ENCODE measurements at places on chromosomes 5 and 9.

- no peak for DNase-seq
Observed at GRCh38 chr9:87276327-87276841, 221.3 kb upstream of the DAPK1 start.

DNA sequence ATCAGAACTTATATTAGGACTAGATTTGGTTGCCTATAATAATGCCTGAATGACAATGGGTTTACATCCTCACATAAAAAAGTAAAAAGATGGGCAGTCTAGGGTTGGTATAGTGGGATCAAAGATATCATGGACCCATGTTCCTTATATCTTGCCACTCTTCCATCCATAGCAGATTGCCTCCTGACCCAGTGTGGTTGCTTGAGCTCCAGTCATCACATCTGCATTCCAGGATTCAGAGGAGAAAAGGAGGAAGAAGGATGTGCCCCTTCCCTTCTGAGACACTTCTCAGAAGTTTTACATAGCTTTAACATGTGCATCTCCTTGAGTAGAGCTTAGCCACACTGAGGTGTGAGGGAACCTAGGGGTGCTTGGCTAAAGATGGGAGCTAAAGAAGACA lies 22.9 kb downstream of the RALGPS1 start:
- no peak for DNase-seq

GRCh38 chr9:85142968-85143367 lies 473.4 kb downstream of the NTRK2 start:
- DNase-seq = no peak

DNA sequence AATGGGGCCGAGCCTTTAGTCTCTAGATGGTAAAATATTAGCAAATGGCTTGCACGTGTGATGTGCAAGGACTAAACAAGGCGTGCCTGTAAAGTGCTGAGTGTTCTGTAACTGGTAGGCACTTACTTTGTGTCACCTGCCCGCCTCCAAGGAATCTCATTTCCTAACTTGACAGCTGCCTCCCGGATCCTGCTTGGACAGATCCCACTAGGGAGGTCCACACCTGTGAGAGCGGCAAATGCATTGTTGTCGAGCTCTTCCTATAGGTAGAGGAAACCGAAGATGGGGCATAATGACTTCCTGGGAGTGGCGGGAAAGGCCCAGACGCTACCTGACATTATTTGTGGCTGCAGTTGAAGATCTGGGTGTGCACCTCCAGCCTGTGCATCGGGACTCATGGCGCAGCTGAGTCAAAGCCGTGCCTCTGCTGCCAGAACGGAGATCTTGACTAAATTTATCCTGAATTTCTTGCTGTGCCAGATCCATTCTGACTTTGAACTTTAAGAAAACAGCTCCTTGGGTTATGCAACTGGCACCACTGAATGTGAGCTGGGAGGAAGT lies 79.8 kb downstream of the TENT4A start:
- DNase-seq = no peak

- DNase-seq = no peak
Observed at GRCh38 chr5:149581192-149581861, at the start of gene ARHGEF37. Gene ARHGEF37 (plus strand): TSS chr5:149581498. CDS start chr5:149597770, 16,272 bp downstream.

- DNase-seq = no peak
Observed at GRCh38 chr9:81537964-81538363, 151.4 kb downstream of the TLE1 start.

DNA sequence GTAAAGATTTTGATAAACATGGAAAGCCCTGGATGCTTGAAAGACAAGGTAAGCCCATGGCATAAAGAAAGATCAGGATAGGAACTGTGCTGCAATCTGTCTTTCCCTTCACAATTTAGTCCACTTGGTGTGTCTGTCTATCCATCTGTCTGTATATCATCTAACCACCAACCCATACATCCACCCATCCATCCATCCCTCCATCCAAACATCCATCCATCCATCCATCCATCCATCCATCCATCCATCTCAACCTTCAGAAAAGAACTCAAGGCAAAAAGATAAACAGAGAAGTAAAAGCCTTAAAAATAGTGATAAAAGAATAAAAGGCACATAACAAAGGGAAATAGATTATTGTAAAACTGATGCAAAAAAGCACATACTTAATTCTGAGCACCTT lies 15.1 kb upstream of the TRIO start:
- DNase-seq = no peak

GRCh38 chr9:86655147-86655546 lies 292.2 kb downstream of the GAS1 start:
- DNase-seq = no peak

DNA sequence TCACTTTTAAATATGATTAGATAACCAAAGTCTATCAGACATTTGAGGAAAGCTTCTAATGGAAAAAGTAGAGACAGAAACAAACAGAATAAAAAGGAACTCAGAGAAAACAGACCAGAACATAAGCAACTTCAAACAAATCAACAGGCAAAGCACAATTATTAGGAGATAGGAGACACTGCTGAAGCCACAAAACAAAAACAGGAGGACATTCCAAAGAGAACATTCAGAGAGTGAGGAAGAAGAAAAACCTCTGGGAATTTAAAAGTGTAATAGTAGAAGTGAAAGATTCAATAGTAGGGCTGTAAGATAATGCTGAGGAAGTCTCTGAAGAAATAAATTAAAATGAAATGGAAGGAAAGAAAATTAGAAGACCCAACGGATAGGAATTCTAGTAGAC lies 83.2 kb upstream of the TBCA start:
- DNase-seq = no peak

DNA sequence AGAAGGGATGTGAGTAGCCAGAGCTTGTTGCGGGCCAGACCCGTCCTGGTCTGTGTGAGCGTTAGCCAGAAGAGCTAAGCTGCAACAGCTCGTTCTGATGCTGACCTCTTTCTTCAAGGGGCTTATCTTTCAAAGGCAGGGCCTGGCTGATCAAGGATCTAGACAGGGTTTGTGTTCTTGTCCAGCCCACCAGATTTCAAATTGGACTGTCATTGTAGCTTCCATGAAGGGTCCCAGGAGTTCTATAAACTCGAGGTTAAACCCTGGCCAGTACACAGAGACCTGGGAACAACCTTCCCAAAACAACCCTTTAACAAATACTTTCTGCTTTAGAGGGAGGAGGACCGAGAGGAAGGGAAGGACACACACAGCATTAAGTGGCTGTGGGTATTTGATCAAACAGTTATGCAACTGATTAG lies 153.0 kb upstream of the TUT7 start:
- DNase-seq = no peak

GRCh38 chr9:137452006-137452760 lies 7.0 kb downstream of the NSMF start:
- no peak for DNase-seq

GRCh38 chr5:54094706-54095105 lies 215.7 kb downstream of the ARL15 start:
- DNase-seq = no peak

DNA sequence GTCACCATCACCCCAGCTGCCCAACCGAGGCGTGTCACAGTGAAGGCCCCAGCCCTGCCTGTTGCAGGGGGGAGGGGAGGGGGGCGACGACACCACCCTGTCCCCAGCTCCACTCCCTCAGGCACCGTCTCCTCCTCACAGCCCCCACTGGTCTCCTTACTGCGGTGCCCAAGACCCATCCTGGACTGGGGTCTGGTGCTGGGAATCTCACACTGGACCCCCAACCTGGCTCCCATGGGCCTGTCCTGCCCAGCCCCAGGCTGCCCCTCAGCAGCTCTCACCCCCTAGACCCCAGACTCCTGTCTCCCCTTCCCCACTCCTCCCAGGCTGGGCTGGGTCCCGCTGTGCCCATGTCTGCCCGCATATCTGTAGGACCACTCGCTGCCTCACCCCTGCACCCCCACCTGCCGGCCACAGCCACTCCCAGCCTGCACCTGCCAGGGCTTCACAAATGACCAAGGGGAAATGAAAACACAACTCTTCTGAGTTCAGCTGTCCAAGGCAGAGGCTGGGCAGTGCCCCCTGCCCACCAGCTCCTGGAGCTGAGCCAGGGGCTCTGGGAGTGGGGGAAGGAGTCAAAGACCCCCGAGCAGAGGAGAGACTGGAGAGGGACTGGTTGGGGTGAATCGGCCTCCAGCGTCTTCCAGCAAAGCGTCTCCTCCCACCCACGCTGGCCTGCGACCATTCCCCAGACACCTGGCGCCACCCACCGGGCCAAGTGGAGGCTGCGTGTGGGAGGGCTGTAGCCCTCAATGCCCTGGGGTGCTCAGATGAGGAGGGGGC lies 32.6 kb upstream of the EGFL7 start:
- DNase-seq = peak; percentile 38

GRCh38 chr5:159038907-159039306 lies 60.8 kb downstream of the EBF1 start:
- no peak for DNase-seq

DNA sequence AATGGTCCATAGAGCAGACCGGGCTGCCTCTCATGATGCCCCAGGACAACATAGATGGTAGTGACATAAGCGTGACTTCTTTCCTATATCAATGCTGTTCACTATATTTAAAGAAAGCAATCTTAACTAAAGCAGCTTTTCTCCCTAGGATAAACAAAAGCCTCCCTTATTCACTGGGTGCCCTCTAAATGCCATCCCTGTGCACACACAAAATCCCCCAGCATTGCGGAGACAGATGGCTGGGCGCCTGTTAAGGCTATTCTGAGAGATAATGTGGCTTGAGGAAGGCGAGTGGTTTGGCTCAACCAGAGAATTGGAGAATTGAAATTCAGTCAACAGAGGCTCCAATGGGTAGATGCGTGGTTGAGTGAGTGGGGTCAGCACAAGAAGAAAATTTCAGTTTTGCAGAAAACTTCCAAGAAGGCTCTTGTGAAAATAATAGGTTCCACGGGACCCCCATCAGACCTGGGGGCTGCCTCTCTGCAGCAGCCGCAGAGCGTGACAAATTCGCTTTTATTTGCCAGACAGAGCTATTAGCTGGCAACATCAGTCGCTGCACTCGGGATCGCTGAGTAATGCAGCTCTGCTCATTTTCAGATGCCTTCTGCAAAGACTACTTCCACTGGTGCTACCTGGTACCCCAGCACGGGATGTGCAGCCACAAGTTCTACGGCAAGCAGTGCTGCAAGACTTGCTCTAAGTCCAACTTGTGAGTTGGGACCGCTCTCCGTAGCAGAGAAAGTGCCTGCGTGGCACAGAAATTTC lies 103.9 kb upstream of the ICE1 start:
- DNase-seq = no peak

GRCh38 chr5:137199201-137199600 lies 299.9 kb downstream of the SPOCK1 start:
- DNase-seq = no peak

DNA sequence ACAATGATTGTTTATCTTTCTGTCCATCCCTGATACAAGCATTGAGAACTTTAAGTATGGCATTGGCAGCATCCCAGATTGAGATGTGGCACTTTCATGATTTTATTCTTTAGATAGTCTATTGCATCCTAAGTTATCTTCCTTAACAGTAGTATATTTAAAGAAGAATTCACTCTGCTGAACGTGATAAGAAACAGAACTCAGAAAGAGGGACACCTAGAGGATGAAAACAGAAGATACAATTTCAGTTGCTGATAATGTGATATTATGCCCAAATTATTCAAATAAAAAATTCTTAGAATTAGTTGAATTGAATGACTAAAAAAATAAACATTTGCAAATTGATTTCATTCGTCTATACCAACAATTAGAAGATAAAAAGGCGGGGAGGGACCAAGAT lies 218.1 kb upstream of the DMRTA1 start:
- no peak for DNase-seq

DNA sequence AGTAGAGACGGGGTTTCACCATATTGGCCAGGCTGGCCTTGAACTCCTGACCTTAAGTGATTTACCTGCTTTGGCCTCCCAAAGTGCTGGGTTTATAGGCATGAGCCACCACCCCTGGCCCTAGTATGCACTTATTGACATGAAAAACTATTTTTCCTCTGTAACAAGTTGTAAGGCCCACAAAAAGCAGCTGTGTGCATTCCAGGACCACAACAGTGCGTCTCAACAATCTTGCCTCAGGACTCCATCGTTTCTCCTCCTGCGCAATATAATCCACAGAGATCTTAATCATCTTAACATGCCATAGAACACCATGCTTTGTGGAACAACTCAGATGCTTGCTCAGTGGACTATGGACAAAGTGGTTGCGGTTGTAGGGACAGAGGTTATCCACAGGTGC lies 10.2 kb downstream of the OR2V1 start:
- DNase-seq = no peak

DNA sequence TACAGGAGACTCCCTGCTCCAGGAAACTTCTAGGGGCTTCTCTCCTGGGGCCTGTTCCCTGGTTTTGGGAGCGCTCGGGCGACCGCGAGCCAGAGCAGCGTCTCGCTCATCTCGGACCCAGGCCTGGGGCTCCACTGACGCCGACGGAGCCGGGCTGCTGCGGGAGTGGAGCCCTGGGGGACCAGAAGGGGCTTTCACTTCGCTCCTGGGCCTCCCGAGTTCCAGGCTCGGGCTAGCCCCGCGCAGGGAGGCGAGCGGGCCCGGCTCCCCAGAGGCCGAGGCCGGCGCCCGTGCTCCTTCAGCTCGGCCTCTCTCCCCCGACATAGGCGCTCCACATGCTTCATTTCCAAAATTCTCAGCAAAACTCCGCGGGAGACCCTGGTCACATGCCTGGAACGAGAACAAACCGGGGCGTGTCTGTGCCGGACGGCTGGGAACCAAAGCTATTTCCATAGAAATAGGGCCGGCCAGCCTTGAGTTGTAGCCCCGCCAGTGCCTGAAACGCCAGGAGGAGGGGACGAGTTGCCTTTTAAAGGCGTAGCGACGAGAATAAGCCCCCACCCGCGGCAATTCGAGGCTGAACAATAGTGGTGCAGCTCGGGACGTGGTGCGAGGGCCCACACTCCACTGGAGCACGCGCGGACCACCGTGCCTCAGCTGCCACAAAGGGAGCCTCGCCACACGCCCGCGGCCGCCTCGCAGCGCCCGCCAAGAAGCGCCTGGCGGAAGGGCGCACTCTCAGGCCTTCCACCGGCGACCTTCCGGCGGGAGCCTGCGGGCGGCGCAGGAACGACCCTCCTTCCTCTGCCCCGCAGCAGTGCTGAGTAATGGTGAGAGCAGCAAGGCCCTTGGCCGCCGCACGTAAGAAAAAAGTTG lies 1.1 kb upstream of the G3BP1 start:
- no peak for DNase-seq

GRCh38 chr5:6491196-6491918 lies 42.7 kb downstream of the UBE2QL1 start:
- DNase-seq = no peak

DNA sequence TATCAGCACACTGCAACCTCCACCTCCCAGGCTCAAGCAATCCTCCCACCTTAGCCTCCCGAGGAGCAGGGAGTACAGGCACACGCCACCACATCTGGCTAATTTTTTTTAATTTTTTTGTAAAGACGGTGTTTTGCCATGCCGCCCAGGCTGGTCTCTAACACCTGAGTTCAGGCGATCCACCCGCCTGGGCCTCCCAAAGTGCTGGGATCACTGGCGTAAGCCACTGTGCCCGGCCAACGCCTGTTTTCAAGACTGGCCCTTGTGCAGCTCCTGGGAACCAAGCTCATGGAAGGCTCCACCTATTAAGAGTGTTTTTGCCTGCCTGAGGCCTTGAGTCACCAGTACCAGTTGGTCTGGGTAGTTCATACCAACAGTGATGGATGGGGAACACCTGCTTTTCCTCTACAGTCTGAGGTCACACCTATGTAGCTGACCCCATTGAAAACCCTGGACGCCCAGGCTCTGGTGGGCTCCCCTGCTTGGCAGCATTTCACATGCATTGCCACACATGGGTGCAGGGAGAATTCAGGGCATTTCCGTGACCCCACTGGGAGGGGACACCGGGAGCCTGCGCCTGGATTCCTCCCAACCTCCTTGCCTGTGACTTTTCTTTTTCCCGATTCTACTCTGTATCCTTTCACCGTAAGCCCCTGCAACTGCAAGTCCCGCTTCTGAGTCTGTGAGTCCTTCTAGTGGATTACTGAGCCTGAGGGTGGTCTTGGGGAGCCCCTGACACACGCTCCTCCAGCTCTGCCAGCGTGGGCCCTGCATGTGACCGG lies 63.5 kb downstream of the ZNF354C start:
- no peak for DNase-seq
